AML-193 (cell line): ENCODE measurements at places on chromosomes 1 and 21.

GRCh38 chr1:163357378-163357777 is 35.6 kb downstream of the NUF2 start:
- DNase-seq: no peak

GRCh38 chr21:42107177-42107880 is 36.2 kb downstream of the UMODL1 start:
- no peak for DNase-seq

GRCh38 chr1:187001198-187001889 is 172.6 kb downstream of the PLA2G4A start:
- DNase-seq: peak; percentile 56

DNA sequence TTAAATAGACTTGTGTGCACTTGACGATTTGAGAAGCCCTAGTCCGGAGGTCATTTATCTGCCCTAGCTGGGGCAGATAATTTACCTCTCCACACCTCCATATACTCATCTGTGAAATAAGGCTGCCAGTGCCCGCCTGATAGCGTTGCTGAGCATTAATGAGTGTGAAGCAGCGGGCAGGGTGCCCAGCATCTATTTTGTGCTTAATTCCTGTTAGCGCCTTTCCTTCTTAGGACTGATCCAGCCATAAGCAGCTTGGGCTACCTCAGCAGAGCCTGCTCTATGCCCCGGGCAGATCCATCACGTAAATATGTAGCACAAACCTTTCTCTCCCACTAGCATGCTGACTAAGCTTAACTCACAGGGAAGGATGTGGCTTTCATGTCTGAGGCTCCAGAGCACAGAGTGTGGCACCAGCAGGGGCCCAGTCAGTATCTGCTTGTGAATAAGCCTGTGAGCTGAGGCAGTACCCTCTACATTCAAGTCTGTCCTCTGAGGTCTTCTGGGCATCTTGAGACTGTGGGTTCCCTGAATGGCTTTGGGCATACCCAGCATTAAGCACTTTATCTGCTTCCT is 21.5 kb upstream of the RNF187 start:
- DNase-seq: no peak

DNA sequence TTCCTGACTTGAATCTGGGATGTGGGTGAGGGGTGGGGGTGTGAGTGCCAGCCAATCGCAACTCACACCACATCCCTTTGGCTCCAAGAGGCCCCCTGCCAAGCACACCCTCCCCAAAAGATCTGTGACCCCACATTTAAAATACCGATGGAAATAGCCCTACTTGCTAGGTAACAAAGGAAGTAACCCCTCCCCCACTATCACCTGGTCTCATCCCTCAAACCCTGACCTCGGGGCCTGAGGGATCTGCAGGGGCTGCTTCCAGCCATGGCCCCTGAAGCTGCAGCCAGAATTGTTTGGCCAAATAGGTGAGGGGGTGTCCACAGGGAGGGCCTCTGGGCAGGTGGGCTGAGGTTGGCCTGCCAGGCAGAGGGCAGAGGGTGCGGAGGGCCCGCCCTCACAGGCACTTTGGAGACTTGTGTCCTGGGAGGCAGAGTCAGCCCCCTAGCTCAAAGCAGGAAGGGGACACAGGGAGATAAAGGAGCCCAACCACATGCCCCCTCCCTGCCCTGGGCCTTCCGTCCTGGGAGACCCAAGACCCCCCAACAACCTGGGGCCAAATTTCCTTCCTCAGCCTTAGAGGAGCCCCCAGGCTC is 37.2 kb downstream of the SDC3 start:
- DNase-seq: no peak

- DNase-seq: no peak
These were observed 519.7 kb upstream of the PRMT6 start for GRCh38 chr1:106536741-106537140.
